ENCODE measurements at places on chromosomes 3 and 15.

- peak; percentile 49 for ATAC-seq
Observed at GRCh38 chr3:120506076-120506827, 55.5 kb upstream of the FSTL1 start.

GRCh38 chr15:57696146-57696545, 10.4 kb upstream of the POLR2M start:
- no peak for ATAC-seq

GRCh38 chr15:28921919-28922706, 36.3 kb downstream of the APBA2 start:
- ATAC-seq = peak; percentile 34

GRCh38 chr3:55647670-55648069, 160.6 kb upstream of the WNT5A start:
- ATAC-seq = no peak
